ENCODE measurements at places on chromosomes 3 and 15.

- DNase-seq, result peak; percentile 99
Measured at GRCh38 chr15:82540055-82540983, at the start of gene RPS17. Gene RPS17 (minus strand): TSS chr15:82540457. CDS start chr15:82540428, 29 bp downstream.

- peak; percentile 5 for DNase-seq
Measured at GRCh38 chr3:163450698-163451097, 1627.6 kb downstream of the SI start.

- no peak for DNase-seq
Measured at GRCh38 chr3:160986069-160986468, 119.1 kb downstream of the B3GALNT1 start.

- no peak for DNase-seq
Measured at GRCh38 chr3:120177707-120178306, 83.6 kb upstream of the GSK3B start.

All from eye (tissue), 1 donor.